ENCODE measurements at places on chromosomes 5 and 9.

DNA sequence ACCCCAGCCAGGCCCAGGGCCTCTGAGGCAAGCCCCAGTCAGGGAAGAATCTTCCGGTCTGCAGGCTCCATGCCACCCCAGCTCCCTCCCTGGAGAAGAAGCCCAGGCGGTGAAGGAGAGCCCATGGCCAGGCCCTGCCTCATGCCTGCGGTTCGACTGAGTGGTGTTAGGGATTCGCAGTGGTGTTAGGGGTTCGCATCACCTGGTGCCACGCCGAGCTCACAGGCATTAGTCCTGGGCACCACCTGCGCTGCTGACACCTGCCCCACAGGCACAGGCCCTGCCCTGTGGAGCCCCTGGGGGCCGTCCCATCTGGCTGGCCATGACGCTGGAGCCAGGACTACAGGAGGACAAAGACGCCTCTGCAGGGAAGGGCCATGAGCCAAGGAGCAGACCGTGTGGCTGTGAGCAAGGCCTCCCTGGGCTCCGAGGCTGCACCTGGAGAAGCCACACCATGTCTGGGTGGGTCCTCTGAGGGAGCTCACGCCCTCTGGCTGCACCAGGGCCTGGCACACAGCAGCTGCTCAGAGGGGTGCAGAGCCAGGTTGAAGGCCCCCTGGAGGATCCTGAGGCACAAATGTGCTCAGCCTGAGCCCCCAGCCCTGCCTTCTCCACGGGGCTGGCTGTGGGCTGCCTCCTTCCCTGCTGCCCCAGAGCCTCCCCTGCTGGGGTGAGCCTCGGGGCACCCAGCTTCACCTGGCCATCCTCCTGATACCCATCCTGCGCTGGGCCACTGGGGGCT, 27.6 kb upstream of the RNF130 start:
- DNase-seq, result no peak

GRCh38 chr9:101403516-101404285, 5.0 kb downstream of the ZNF189 start:
- DNase-seq, result no peak

DNA sequence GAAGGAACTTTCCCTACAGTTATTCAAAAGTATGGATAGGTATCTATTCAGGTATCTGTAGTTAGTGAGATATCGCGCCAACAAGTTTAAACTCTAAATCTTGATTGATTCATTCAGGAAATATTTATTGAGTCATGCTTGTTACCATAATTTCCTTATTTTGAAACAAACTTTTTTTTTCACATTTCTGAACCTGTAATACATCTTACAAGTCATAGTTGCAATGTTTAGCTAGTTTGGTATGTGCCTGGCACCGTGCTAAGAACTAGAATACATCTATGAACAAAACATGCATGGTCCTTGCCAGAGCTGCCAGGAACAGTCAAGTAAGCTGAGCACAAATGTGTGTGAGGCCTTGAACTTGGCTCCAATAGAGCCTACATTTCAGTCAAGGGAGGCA, 226.4 kb downstream of the PCSK5 start:
- no peak for DNase-seq

GRCh38 chr5:86862093-86862492, 244.4 kb downstream of the COX7C start:
- no peak for DNase-seq

DNA sequence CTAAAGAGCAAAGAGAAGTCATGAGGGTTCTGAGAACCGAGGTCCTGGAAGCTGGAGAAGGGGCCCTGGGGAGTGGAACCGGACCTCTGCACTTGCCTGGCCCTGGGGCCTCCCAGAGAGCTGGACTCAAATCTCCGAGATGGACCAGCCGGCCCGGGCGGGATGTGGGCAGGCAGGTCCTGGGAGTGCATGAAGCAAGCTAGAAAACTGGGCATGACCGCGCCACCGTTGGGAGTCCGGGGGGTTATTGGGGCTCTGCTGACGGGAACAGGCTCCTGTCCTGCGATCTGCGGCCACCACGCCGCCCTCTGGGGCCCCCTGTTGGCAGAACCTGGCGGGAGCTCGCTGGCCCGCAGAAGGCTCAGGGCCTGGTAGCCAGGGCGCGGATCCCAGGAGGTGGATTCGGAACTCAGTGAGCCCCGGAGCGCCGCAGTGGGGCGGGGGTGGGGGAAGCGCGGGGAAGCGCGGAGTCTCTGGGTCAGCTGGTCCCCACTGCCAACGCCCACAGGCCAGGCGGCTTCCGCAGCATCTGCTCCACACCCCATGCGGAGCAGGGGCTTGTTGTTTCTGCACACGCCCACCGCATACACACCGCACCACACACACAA, 150.6 kb downstream of the ERCC6L2 start:
- DNase-seq, result no peak

DNA sequence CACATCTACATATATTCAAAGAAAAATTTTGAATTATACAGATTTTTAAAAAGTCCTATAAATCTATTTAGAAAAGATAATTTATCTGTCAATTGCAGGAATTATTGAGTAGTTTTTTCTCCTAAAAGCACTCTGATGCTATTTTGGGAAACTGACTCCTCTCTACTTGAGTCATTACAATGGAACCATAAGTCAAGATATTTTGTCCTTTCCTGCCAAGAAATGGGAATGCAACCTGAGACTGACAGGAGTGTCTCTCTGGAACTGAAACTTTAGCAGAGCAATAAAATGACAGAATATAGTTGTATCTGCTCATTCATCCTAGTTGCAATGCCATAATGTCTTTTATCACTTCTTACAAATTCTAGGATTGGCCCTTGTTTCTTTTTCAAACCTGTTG, 48.6 kb downstream of the CARTPT start:
- no peak for DNase-seq

DNA sequence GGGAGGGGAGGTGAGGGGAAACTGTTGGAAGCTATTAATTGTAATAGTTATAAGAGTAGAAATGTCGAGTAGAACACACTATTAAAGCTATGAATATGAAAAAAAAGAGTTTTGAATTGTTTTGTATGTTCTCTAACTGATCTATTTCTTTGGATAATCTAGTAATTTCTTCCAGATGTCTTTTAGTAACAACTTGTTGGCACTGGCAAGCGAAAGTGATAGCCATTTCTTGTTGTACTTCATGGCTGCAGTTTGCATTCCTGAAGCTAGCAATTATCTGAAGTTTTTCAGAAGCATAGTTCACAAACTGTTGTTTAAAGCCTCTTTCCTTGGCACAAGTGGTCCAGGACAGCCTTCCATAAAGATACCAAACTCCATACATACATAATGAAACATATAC, 49.4 kb upstream of the SPATA31C2 start:
- no peak for DNase-seq

DNA sequence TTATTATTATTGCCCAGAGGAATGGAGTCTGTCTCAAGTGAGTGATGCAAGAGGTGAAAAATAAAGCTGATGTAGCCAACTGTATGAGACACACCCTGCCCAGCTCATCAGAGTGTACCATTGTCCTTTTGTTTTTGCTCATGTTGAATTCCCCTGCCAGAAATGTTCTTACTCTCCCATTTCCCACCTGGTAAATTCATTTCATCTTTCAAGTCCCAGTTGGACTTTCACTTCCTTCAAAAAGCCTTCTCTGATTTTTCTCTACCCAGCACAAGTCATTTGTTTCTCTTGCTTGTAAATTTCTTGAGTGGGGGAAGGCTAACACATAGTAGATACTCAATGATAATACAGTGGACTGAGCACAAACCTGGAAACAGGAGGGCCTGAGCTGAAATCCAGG, 394.5 kb upstream of the ZNF462 start:
- no peak for DNase-seq

- DNase-seq, result no peak
Observed at GRCh38 chr9:122095010-122095767, 2.1 kb upstream of the TTLL11 start.

- DNase-seq, result no peak
Observed at GRCh38 chr5:139512786-139513390, 30.3 kb upstream of the STING1 start.

DNA sequence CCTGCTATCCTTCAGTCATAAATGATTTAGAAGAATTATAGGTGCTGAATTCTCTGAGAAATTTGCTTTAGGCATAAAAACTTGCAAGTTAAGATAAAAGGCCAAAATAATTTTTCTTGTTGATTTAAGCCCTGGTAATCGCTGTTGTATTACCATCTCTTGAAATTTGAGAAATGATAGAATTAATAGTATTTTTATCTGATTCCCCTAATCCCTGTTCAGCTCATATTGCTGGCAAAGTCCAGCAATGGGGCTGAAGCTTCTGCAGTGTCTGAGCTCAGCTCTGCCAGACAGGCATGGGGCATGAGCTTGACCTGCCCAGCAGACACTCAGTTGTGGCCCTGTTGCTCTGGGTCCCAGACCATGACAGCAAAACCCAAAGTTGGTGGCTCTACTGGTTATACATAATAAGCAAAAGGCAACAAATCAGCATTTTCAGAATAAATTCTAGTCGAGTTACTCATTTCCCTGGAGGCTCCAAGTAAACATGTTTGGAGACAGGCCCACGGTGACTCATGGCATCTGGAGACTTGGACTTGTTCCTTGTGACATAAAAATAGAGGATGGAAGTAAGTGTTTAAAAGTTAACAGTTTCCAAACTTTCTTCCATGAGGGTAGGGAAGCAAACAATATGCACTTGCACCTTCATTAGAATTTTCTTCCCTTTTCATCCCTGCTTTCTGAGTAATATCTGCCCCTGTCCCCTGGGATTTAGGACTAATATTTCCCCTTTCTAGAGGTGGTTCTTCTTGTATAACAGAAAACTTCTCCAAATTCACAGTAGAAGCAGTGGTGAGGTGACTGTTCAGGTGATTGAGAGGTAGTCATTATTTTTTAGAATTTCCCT, 60.2 kb upstream of the SLC2A8 start:
- no peak for DNase-seq

DNA sequence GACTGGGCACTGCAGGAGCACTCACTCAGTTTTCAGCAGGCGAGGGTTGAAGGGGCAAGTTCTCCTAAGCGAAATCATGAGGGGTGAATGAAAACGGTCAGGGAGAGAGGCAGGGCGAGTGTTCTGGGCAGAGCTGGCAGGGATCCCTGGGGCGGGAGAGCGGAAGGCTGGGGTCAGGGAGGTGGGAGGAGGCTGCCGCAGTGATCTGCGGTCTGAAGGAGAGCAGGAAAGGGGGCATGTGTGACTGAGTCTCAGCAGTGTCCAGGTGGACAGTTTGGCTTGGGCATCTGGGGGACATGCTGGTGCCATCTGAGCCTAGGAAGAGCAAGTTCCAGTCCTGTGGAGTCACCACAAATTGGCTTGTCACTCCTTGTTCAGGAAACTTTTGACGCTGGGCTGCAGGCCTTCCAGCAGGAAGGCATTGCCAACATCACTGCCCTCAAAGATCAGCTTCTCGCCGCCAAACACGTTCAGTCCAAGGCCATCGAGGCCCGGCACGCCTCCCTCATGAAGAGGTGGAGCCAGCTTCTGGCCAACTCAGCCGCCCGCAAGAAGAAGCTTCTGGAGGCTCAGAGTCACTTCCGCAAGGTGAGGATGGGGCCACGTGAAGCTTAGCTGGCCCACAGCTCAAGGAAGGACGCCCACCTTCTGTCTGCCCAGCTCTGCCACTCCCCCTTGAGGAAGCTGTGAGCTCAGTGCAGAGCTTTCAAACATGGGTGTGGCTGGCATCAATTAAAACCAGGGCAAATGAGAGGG, 31.1 kb downstream of the DYNC2I2 start:
- DNase-seq, result no peak

DNA sequence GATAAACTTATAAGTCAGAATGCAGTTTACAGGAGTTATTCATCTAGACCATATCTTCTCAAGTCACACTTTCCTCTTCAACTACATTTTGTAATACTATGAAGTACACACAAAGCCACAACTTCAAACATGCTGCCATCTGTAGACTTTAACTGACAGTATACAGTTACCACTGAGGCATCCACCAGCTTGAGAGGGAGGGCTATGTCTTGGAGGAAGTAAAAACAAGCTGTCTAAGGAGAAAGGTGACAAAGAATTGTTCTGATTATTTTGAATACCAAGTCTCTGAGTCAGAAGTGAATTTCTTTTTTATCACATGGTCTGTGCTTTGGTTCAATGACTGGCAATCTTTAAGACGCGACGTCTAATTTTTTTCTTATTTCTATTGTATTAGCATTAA, 97.6 kb upstream of the CDH10 start:
- no peak for DNase-seq

GRCh38 chr5:172003746-172004145, 2.7 kb downstream of the FBXW11 start:
- DNase-seq, result no peak

Measured in GM12891 (cell line).